Lower lobe of right lung (tissue), 2 donors: ENCODE measurements at places on chromosomes 6 and 20. TPM values are rescaled to one million over a fixed set of nuclear protein-coding genes. Genes with fewer than 3 reads are reported as not detected.

Gene BMP7
- 0.74 TPM for total RNA-seq

Gene SIRPB2
- 32.2 TPM for total RNA-seq

Gene OTOR
- not detected for total RNA-seq

Gene POPDC3
- 0.80 TPM for total RNA-seq

Gene TEAD3
- 17.0 TPM for total RNA-seq

Gene OPN5
- total RNA-seq, result not detected

Gene RAD21L1
- not detected for total RNA-seq

DNA sequence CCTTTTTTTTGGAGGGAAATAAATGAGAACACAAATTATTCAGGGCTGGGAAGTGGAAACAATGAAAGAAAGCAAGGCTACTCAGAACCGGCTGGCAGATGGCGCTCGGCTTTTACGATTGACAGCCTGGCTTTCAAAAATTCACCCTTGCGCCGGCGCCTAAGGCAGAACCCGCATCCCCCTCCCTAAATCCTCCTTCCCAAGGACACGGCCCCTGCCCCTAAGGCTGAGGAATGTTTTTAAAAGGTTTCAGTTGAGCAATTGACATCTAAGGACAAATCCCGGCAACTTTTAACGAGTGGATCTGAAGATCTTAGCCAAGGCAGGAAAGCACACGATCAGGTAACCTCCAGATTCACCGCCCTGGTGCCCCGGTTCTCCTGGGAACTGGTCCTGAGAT lies 16.3 kb downstream of the GNAS start:
- no peak overlapping the region for H3K4me3 ChIP-seq
- H3K27ac ChIP-seq, result no peak overlapping the region
- no peaks in the 10 kb centered on the region for H3K27me3 ChIP-seq
- DNase-seq, result no peak
- H3K4me1 ChIP-seq, result no peaks in the 10 kb centered on the region
- H3K36me3 ChIP-seq, result no peaks in the 10 kb centered on the region

DNA sequence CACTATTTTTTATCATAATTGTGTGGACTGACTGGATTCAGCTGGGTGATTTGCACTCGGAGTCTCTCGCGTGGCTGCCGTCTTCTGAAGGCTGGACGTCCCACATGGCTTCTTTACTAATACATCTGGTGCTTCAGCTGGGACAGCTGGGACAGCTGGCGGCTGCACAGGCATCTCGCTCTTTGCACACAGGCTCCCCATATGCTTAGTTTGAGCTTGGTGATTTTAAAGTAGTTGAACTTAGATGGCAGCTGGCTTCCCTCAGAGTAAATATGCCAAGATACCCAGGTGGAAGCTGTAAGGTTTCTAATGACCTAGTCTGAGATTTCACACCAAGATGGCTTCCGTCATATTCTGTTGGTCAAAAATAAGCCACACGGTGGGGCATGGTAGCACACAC lies 38.7 kb upstream of the PPP1R3G start:
- no peak for DNase-seq
- no peaks in the 10 kb centered on the region for H3K4me1 ChIP-seq
- no peak overlapping the region for H3K4me3 ChIP-seq
- H3K27me3 ChIP-seq, result no peaks in the 10 kb centered on the region
- H3K36me3 ChIP-seq, result no peaks in the 10 kb centered on the region

- peaks cover 25% of the 10 kb centered on the region for H3K4me1 ChIP-seq
- DNase-seq, result no peak
- no peaks in the 10 kb centered on the region for H3K27me3 ChIP-seq
- H3K27ac ChIP-seq, result no peak overlapping the region
- no peaks in the 10 kb centered on the region for H3K36me3 ChIP-seq
Measured at GRCh38 chr20:33531885-33532284, 42.0 kb downstream of the CBFA2T2 start.

GRCh38 chr6:152305672-152306071 lies 331.5 kb downstream of the SYNE1 start:
- H3K4me1 ChIP-seq, result peaks cover 11% of the 10 kb centered on the region
- DNase-seq, result no peak
- H3K4me3 ChIP-seq, result no peak overlapping the region
- peaks cover 53% of the 10 kb centered on the region for H3K36me3 ChIP-seq
- no peak overlapping the region for H3K27ac ChIP-seq
- H3K27me3 ChIP-seq, result no peaks in the 10 kb centered on the region

DNA sequence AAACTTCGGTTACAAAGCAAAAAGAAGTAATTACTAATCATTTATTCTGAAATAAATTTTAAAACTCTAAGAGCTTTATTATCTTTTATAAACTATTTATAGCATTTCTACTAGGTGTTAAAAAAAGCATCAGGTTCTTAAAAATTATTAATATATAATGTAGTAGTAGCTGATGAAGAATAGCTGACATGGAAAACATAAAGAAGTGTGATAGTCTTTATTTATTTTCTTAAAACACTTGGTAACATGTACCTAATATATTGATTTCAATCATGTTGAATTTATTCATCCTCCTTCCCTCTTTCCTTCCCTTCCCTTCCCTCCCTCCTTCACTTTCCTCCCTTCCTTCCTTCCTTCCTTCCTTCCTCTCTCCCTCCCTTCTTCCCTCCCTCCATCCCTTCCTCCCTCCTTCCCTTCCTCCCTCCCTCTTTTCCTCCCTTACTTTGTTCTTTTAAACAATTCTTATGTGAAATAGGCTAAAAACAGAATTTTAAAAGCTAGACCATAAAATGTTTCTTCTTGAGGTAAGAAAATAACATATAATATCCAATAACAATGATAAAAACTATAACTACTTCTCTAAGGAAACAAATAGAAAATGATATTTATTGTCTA lies 913.9 kb upstream of the MAP3K7 start:
- H3K27ac ChIP-seq, result no peak overlapping the region
- H3K27me3 ChIP-seq, result no peaks in the 10 kb centered on the region
- H3K4me3 ChIP-seq, result no peak overlapping the region

DNA sequence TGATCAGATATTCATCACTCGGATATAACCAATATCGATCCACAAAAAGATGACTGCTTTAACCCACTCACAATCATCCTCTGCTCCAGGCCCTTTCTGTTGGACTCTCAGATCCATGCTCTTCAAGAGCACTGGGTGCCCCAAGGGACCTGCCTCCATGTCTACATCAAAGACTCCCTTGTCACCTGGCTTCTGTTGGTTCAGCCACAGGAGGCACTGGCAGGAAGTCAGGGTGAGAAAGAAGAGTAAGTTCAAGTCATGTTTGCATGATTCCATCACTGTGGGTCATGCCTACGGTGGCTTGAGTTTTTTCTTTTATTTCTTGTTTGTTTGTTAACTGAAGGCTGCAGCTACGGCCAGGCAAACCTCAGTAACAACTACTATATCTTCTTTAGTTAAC lies 243.3 kb downstream of the ADGRG6 start:
- no peak overlapping the region for H3K4me3 ChIP-seq

GRCh38 chr6:26470643-26471042 lies 12.9 kb downstream of the BTN2A1 start:
- no peak overlapping the region for H3K27ac ChIP-seq
- peaks cover 18% of the 10 kb centered on the region for H3K4me1 ChIP-seq
- H3K36me3 ChIP-seq, result peaks cover 38% of the 10 kb centered on the region

DNA sequence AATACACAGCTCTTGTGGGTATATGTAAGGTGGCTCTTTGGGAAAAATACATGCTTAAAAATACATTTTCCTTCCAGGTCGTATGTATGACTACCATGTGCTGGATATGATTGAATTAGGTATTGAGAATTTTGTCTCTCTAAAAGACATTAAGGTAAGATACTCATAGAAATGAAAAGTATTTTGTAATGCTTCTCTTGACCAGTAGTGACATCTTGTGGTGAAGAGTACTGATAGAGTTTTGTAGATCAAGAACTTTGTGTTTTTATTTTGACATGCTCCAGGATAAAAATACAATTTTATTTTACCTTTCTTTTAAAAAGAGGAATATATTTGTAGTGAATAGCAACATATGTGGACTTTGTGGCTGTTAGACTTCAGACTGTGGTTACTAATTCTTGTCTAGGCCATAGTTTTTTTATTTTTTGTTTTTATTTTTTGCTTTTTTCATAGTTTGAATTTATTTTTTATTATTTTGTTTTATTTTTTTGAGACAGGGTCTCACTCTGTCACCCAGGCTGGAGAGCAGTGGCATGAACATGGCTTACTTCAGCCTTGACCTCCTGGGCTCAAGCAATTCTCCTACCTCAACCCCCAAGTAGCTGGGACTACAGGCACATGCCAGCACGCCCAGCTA lies 17.9 kb downstream of the RPF2 start:
- no peak overlapping the region for H3K4me3 ChIP-seq
- H3K27ac ChIP-seq, result no peak overlapping the region
- peaks cover 99% of the 10 kb centered on the region for H3K36me3 ChIP-seq
- H3K4me1 ChIP-seq, result no peaks in the 10 kb centered on the region
- DNase-seq, result no peak
- no peaks in the 10 kb centered on the region for H3K27me3 ChIP-seq

DNA sequence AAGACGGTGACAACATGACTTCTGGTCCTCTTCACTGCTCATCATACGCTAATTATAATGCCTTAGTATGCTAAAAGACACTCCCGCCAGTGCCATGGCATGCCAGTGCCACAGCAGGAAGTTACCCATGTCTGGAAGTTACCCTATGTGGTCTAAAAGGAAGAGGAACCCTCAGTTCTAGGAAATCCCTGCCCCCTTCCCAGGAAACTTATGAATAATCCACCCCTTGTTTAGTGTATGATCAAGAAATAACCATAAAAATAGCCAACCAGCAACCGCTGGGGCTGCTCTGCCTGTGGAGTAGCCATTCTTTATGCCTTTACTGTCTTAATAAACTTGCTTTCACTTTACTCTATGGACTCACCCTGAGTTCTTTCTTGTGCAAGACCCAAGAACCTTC lies 15.8 kb upstream of the SERPINB9 start:
- H3K36me3 ChIP-seq, result no peaks in the 10 kb centered on the region
- no peaks in the 10 kb centered on the region for H3K4me1 ChIP-seq
- no peak overlapping the region for H3K4me3 ChIP-seq

GRCh38 chr6:68633972-68634725 lies 933 bp upstream of the ADGRB3 start:
- peaks cover 5% of the 10 kb centered on the region for H3K4me1 ChIP-seq
- H3K4me3 ChIP-seq, result peak overlapping the region; percentile 61
- DNase-seq, result no peak
- H3K27me3 ChIP-seq, result peaks cover 14% of the 10 kb centered on the region
- H3K27ac ChIP-seq, result peak overlapping the region; percentile 69

DNA sequence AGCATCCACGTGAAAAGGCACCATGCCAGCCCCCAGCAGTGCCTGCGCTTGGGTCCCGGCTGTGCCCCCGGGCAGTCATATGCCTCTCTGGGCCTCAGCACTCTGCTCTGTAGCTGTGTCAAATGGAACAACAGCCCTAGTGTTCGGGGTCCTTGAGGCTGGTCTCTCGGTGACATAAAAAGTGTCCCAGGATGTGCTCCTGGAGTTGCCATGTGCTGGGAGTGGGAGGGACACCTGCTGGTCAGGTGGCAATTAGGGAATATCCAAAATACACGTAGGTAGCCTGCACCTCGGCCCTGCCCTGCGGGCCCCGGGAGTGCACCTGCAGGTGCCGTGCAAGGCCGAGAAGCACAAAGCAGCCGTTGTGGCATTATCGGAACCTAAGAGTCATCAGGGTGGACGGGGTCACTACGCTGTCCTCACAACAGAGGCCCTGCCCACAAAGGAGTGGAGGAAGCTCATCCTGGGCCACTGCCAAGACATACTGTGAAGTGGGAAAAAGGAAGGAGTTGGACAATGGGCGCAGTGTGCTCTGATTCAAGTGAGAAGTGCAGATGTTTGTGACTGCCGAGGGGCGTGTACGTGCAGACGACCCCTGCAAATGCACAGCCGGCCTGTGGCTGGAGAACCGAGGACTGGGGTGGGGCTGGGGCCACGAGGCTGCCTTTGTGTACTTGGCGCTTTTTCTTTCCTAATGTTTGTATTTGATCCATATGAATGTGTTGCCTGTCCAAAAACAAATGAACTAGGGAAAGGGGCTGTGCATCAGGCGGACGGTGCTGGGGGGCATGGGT lies 24.6 kb downstream of the SLCO4A1 start:
- peaks cover 14% of the 10 kb centered on the region for H3K36me3 ChIP-seq
- H3K27me3 ChIP-seq, result peaks cover 20% of the 10 kb centered on the region
- H3K27ac ChIP-seq, result no peak overlapping the region

DNA sequence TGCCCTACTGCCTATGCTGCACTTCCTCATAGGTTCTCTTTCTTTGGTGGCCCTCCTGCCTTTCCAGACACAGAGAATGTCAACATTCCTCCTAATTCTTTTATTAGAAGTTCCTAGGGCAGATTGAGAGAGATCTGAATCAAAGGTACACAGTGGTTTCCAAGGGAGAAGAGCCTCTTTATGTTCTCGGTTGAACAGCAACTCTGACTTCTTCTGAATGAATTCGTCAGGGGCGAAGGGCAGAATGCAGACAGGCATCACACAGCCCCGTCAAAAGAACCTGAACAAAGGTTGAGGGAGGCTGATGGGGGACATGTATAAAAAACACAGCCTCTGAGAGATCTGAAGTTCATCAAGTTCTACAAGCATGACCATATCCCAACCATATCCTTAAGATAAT lies 68.1 kb upstream of the DTNBP1 start:
- no peak overlapping the region for H3K4me3 ChIP-seq
- no peaks in the 10 kb centered on the region for H3K36me3 ChIP-seq
- no peak for DNase-seq
- no peak overlapping the region for H3K27ac ChIP-seq
- H3K27me3 ChIP-seq, result no peaks in the 10 kb centered on the region
- no peaks in the 10 kb centered on the region for H3K4me1 ChIP-seq

GRCh38 chr6:41346441-41346840 lies 11.0 kb downstream of the NCR2 start:
- DNase-seq, result no peak
- no peak overlapping the region for H3K27ac ChIP-seq
- H3K36me3 ChIP-seq, result no peaks in the 10 kb centered on the region
- peaks cover 15% of the 10 kb centered on the region for H3K27me3 ChIP-seq
- no peaks in the 10 kb centered on the region for H3K4me1 ChIP-seq
- no peak overlapping the region for H3K4me3 ChIP-seq

DNA sequence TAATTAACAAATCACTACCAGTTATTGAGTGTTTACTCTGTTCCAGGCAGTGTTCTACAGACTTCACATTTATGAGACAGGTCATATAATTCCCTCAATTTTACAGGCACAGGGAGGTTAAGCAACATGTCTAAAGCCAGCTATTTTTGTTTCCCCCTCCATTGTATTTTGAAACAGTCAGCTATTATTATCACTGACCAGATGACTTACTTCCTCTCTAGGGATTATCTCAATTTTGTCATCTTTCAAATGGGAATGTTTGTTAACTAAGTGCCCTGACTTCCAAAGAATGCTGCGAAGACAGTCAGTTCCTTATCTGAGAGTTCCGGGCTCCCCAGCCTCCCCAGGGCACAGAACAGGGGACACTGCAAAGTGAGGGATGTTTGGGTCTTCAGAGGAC lies 5.6 kb upstream of the CNPY3 start:
- H3K36me3 ChIP-seq, result no peaks in the 10 kb centered on the region
- DNase-seq, result no peak
- no peaks in the 10 kb centered on the region for H3K27me3 ChIP-seq
- no peak overlapping the region for H3K27ac ChIP-seq

DNA sequence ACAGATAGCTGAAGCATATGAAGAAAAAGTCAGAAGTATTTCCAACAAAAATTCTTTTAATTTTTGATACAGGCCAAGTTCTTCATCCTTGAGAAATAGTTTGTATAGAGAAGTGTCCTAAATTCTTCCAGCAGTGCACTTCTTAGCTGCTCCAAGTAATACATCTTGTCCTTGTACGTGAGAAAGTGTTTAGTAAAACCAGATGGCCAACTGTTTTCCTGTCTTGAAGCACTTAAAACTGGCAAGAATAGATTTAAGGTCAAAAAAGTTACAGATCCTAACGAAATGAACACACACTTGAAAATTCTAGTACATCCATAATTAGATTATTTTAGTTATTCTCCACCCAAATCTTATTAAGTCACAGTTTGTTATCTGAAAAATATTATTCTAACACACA lies 52.2 kb upstream of the HSF2 start:
- no peak overlapping the region for H3K27ac ChIP-seq
- H3K27me3 ChIP-seq, result no peaks in the 10 kb centered on the region
- H3K36me3 ChIP-seq, result no peaks in the 10 kb centered on the region
- no peaks in the 10 kb centered on the region for H3K4me1 ChIP-seq
